ENCODE measurements at places on chromosomes 4 and X.

DNA sequence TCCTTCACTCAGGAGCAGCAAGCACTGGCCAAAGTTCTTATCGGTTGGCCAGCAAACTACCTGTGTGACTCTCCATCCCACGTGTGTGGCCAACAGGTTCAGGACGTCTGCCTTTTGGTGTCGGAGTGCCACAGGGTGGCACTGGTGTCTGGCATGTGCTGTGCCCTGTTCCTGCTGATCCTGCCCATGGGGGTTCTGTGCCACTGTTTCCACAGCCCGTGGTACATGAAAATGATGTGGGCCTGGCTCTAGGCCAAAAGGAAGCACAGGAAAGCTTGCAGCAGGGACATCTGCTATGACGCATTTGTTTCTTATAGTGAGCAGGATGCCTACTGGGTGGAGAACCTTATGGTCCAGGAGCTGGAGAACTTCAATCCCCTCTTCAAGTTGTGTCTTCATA, 4.6 kb upstream of the TLR2 start:
- DNase-seq: no peak

DNA sequence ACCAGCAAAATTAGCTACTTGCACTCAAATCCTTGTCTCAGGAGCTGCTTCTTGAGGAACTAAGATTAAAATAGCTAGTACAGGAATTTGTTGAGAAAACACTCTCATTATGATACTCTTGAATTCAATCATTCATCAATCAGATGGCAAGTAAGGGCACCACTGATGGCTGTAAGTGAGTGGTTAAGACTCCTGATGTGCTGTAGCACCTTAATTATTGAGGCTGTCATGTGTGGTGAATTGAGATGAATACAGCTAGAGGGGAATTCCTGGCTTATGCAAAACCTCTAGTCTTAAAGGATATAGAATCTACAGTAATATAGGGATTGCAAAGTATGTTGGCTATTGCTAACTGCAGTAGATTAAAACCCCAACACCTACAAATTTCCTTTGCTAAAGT, 509.1 kb downstream of the IQCM start:
- no peak for DNase-seq

DNA sequence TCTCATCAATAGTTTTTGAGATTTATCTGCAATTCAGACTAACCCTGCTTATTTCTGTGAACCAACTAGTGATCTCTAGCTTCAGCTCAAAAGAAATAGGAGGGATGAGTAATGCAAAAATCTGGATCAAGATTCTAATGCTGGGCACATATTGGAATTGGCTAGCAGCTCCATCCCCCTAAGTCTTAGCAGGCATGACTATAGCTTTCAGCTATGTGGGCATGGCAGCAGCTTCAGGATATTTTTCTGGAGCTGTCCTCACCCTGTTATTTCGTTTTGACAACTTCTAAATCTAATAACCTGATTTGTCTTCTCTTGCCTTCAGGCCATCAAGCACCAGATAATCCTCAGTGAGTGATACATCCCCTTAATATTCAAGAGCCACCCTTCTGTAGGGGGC, 50.8 kb upstream of the GNPDA2 start:
- no peak for DNase-seq

- DNase-seq: no peak
These were observed 91.6 kb upstream of the NUDT6 start for GRCh38 chr4:123014038-123014437.

- no peak for DNase-seq
These were observed 72.4 kb downstream of the PAPSS1 start for GRCh38 chr4:107647591-107647990.

Measured in activated CD8-positive, alpha-beta memory T cell treated with anti-CD3 and anti-CD28 coated beads for 1 hour (primary cell).